ENCODE measurements at places on chromosomes 12 and 14.

- no peak for DNase-seq
Measured at GRCh38 chr12:132071830-132072384, 72.2 kb downstream of the DDX51 start.

DNA sequence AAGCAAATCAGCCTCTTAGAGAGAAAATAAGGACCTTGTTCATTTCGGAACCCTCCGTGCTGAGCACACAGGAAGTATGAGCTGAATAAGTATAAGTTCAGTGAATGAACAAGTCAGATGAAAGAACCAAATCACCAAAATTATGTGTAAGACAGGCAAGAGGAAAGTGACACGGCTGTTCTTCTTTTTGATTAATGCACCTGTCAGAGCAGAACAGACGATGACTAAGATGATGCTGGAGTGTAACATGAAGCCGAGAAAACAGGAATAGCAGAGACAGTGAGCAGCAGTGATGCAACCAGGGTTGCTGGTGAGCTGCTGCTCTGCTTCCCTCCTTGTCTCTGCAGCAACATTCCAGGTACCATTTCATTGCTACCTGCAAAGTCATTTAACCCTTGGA lies 861.1 kb downstream of the GALC start:
- DNase-seq = no peak

DNA sequence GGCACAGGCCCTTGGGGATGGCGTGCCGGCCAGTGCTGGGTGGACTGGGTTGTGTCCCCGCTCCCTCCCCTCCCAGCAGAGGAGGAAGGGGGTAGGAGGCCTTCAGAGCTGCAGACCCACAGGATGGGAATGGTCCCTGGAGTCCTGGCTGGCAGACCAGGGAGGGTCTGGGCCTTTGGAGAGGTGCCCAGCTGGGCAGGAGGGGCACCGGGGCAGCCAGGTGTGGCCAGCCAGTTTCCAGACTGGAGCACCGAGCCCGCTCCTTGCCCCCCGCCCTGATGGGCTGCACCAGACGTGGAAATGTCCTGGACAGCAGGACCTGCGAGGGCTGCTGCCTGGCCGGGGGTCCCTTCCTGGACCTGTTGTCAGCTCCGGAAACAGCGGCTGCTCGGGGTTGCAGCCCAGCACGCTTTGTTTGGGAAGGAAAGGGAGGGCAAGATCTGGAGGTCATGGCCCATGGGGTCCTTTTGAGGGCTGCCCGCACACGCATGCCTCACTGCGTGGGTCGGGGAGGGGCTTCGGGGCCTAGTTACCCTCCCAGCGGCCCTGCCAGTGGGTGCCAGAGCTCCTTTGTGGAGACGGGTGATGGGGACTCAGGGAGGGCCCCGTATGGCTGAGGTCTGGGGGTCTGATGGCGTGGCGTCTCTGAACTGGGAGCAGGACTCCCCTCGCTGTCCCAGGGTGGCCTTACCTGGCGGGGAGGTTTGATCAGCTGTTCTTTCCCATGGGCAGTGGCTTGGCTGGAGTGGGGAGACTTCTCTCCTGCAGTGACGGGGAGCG lies 9.1 kb downstream of the KIF26A start:
- no peak for DNase-seq

- DNase-seq = peak; percentile 80
Measured at GRCh38 chr14:81164167-81164774, 56.5 kb downstream of the GTF2A1 start.

GRCh38 chr12:80299219-80299618 lies 144.8 kb upstream of the PTPRQ start:
- DNase-seq = no peak

- peak; percentile 65 for DNase-seq
Measured at GRCh38 chr12:27711317-27711682, 668 bp downstream of the MRPS35 start.

DNA sequence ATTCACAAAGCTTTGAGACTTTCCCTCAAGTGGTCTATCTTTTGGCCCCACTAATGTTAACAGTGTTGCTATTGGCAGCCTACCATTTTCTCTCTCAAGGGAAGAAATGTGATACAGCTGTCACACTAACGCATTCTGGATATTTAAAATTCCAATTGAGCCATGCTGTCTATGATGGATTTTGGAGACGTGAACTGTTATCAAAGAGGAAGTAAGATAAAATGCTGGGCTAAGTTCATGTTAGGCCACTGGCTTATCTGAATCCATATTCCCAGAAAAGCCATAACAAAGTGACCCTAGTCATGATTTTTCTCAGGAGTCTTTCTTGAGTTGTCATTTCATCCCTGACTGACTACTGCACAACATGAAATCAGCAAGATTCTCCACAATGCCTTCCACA lies 200.2 kb downstream of the PHLDA1 start:
- DNase-seq = no peak

DNA sequence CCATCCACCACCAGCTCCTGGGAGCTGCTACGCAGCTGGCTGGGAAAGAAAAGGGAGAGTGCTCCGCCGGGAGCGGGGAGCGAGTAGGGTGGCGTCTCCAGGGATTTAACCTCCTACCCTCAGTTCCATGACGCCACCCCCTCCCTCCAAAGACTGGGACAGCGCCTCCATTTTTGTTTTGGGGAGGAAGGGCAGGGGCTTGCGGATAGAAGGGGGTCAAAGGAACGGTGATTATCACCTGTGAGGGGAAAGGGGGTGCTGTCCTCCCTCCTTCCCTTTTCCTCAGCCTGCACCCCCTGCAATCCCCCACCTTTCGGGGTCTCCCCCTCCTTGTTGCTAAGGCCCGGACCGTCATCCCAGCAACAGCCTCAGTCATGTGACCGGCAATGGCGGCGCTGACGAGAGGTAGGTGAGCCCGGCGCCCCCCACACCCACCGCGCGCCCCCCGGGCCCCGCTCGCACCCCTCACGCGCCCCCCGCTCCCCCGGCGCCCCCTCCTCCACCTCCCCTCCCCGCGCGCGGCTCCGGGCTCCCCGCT lies at the start of gene DTX3:
Gene DTX3 (plus strand): TSS at position 371 of the 538 bp plus-strand sequence. CDS start 1,694 bp downstream, outside the sequence.
- peak; percentile 13 for DNase-seq

GRCh38 chr14:99394602-99395156 lies 86.0 kb downstream of the SETD3 start:
- DNase-seq = peak; percentile 54

GRCh38 chr14:102551995-102552705 lies 40.3 kb upstream of the RCOR1 start:
- DNase-seq = no peak

GRCh38 chr14:47917344-47917954 lies 242.0 kb upstream of the MDGA2 start:
- DNase-seq = peak; percentile 60

GRCh38 chr12:127235761-127236160 lies 1031.2 kb upstream of the TMEM132C start:
- peak; percentile 1 for DNase-seq

- DNase-seq = no peak
Measured at GRCh38 chr12:90842477-90842876, 112.5 kb downstream of the CCER1 start.

GRCh38 chr14:104224506-104225277 lies 86.3 kb downstream of the KIF26A start:
- DNase-seq = peak; percentile 80

- no peak for DNase-seq
Measured at GRCh38 chr14:76420827-76421226, 44.9 kb downstream of the ESRRB start.

- no peak for DNase-seq
Measured at GRCh38 chr14:94560291-94560665, 964 bp upstream of the SERPINA4 start.

GRCh38 chr14:104195878-104196277 lies 57.5 kb downstream of the KIF26A start:
- no peak for DNase-seq

DNA sequence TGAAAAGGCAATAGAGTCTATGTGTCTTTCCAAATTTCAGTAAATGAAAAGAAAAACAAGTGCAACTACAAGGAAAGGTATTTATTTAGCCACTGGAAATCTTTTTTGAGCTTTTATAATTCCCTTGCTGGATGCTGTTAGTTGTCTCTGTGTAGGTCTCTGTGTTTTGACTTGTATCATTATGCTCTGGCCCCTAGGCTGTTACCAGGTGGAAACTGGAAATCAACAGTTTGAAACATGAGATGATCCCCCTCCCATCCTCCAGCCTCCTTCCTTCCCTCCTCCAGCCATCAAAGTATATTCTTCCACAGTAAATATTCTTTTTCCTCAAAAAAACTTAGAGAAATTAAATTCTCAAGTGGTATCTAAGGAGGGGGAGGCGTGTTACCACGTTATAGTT lies 934 bp upstream of the DCN start:
- no peak for DNase-seq

DNA sequence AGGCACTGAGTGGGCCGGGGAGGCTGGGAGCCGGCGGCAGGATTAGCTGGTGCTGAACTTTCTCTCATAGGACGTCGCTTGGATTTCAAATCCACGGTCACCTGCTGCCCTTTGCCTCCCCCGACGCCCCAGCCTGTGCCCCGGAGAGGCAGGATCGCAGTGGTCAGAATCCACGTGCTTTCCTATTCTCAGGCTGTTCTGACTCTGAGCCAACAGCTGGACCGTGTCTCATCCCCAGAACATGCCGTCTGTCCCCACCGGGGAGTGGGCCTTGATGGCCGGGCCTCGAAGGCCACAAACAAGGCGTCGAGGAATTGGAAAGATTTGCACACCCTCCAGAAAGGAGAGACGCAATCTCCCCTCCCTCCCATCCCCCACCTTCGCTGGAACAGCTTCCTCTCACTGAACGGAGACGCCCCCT lies 18.5 kb upstream of the MLXIP start:
- DNase-seq = no peak

GRCh38 chr12:104533134-104533533 lies 76.4 kb downstream of the CHST11 start:
- no peak for DNase-seq

DNA sequence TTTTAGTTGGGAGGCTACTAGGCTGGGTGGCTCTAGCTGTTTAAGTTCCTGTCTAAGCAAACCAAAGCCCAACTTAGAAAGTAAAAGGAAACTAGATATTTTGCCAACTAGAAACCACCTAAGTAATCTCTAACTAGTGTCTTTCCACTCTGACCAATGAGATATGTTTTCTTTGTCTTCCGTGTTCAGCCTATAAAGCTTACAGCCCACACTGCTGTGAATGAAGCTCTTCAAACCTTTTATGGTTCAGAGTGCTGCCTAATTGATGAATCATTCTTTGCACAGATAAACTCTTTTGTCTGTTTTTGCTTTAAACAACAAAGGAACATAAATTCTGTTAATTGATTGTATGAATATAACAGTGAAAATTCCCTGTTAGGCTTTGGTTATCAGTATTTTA lies 66.1 kb downstream of the FUT8 start:
- DNase-seq = no peak

GRCh38 chr12:109811624-109811995 lies 21.6 kb downstream of the TRPV4 start:
- DNase-seq = no peak

DNA sequence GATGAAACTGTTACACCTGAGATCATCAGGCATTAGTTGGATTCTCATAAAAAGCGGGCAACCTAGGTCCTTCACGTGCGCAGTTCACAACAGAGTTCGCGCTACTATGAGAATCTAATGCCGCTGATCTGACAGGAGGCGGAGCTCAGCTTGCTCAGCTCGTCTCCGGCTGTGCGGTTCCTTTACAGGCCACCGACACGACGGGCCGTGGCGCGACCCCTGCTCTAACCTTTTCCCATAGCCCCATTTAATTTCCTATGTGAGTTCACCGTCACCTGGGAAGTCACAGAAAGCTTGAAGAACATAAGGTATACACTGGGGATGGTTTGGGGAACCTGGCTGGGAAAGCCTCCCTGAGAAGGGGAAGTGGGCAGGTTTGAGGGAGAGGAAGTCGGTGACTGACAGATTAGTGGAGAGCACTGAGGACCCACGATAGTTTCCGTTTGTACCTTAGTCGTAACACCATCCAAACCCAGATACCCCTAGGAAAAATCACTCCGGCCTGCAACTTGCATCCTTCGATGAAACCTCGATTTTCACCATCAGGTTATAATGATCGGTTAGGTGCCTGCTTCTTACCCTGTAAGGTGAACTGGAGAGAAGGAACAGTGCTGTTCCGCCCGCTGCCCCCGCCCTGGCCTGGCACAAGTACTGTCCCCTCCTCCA lies 2.8 kb upstream of the AAAS start:
- DNase-seq = no peak

- DNase-seq = peak; percentile 66
Measured at GRCh38 chr14:33676135-33676566, 274.7 kb downstream of the EGLN3 start.

DNA sequence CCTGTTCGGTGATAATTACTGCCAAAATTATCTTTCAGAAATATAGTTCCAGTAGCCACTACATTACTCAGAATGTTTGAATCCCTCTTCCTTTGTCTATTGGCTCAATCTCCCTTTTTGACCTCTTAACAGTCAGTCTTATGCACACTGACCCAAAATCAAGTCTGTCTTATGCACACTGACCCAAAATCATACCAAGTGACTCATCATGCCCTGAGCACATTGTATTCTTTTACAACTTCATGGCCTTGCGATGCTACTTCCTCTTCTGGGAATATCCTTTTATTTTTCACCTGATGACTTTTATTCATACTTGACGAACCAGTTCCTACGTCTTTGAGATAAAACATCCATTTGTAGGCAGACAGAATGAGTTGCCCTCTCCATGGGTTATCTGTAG lies 182.3 kb downstream of the NPAS3 start:
- DNase-seq = no peak

DNA sequence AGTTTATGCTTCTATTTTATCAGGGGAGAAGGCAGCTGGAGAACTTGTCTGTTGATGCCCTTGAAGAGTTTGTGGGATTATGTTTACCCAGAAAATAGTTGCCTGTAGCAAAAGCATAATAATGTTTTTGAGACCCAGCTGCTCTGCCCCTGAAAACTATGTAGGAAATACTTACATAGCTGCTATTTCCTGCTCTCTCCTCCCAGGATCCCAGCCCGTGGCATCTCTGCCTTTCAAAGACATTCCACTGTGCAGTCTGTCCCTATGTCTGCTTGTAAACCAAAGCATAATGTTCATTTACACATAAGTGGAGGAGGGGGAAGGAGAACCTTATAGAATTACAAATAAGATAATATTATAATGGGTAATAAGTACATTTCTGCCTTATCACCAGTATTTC lies 198.7 kb downstream of the SYT1 start:
- DNase-seq = no peak

GRCh38 chr12:50184261-50184660 lies 17.1 kb upstream of the CERS5 start:
- DNase-seq = peak; percentile 46

GRCh38 chr14:33925235-33925634 lies 25.6 kb downstream of the EGLN3 start:
- no peak for DNase-seq

Measured in NCI-H526 (cell line).